ENCODE measurements at places on chromosomes 2 and 18. TPM values are rescaled to one million over a fixed set of nuclear protein-coding genes. Genes with fewer than 3 reads are reported as not detected.

DNA sequence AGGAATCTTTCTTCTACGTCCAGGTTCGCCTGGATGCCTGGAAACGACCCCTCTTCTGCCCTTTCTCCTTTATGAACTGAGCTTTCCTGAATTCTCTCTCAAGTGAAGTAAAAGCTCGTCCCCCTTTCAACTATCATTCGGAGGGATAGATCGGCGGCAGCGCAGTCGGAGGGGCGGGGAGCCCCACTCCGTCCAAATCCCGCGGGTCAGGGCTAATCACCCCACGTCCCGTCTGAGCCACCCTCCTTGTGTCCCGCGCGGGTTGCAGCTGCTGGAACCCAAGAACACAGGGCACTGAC, 367 bp downstream of the FBXO48 start:
- H3K27me3 ChIP-seq = no peaks in the 10 kb centered on the region
- no peak for DNase-seq
- H3K4me3 ChIP-seq = peak overlapping the region; percentile 81
- H3K36me3 ChIP-seq = no peaks in the 10 kb centered on the region
- no peaks in the 10 kb centered on the region for H3K4me1 ChIP-seq
- H3K27ac ChIP-seq = peak overlapping the region; percentile 88

GRCh38 chr2:190637903-190638618, 10.8 kb upstream of the NAB1 start:
- H3K27ac ChIP-seq = peak overlapping the region; percentile 90
- no peaks in the 10 kb centered on the region for H3K27me3 ChIP-seq
- peak; percentile 34 for DNase-seq
- no peak overlapping the region for H3K4me3 ChIP-seq
- no peaks in the 10 kb centered on the region for H3K4me1 ChIP-seq

GRCh38 chr2:180012523-180012922, 5.4 kb upstream of the CWC22 start:
- no peak for DNase-seq
- H3K27ac ChIP-seq = no peak overlapping the region
- H3K4me3 ChIP-seq = no peak overlapping the region

DNA sequence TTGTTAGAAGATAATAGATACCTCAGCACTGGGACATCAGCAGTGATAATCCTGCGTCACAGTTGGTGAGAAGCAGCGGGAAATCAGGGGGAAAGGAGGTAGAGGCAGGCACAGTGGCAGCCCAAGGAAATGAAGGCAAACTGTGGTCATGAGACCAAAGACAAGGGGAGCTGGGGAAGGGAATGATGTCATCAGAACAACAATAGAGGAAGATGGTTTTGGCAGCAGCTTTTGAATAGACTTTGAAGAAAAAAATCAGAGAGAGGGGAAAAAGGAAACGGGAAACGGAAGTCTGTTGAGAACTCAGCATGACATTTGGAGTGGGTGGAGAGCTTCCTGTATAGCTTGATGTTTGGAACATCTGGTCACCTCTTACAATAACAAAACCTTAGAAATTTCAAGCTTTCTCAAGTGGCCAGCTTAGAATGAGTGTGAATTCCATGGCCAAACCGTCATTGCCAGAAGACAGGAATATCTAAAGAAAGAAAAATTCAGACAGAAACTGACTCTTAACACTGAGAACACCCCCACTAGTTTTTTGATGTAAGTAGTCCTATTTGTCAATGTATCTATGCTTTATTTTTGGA, 18.4 kb upstream of the YES1 start:
- no peak overlapping the region for H3K27ac ChIP-seq
- no peak for DNase-seq
- no peak overlapping the region for H3K4me3 ChIP-seq
- H3K36me3 ChIP-seq = no peaks in the 10 kb centered on the region

- H3K27ac ChIP-seq = no peak overlapping the region
- H3K4me1 ChIP-seq = no peaks in the 10 kb centered on the region
- no peak overlapping the region for H3K4me3 ChIP-seq
- no peaks in the 10 kb centered on the region for H3K27me3 ChIP-seq
- DNase-seq = no peak
Observed at GRCh38 chr18:51537487-51537886, 340.0 kb upstream of the MEX3C start.

SYT4 gene
- 2.9 TPM for total RNA-seq

IL1RL1 gene
- 27.8 TPM for total RNA-seq

ANKRD62 gene
- not detected for total RNA-seq

DPP10 gene
- total RNA-seq = 0.33 TPM

TXNDC9 gene
- total RNA-seq = 31.7 TPM

All from breast epithelium (tissue), 4 donors.